ENCODE measurements at places on chromosomes 4 and X.

DNA sequence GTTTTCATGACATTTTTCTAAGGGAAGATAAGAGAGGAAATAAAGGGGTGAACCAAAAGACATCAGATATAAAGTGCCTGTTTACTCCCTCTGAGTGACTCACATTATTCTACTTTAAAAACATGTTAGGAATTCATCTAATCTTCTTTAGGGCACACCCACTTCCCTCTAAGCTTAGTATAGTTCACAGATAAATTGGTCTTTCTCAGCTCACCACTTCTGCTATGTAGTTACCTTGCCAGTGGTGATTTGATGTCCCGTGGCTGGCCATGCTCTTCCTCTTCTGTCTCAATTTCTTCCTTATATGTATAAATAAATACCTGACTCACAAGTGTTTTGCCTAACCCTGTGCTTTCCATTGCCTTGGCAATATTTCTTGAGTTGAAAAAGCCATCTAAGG is 96.8 kb downstream of the PDLIM5 start:
- DNase-seq = no peak

GRCh38 chr4:83013420-83013867 is 2.8 kb upstream of the LIN54 start:
- DNase-seq = no peak

DNA sequence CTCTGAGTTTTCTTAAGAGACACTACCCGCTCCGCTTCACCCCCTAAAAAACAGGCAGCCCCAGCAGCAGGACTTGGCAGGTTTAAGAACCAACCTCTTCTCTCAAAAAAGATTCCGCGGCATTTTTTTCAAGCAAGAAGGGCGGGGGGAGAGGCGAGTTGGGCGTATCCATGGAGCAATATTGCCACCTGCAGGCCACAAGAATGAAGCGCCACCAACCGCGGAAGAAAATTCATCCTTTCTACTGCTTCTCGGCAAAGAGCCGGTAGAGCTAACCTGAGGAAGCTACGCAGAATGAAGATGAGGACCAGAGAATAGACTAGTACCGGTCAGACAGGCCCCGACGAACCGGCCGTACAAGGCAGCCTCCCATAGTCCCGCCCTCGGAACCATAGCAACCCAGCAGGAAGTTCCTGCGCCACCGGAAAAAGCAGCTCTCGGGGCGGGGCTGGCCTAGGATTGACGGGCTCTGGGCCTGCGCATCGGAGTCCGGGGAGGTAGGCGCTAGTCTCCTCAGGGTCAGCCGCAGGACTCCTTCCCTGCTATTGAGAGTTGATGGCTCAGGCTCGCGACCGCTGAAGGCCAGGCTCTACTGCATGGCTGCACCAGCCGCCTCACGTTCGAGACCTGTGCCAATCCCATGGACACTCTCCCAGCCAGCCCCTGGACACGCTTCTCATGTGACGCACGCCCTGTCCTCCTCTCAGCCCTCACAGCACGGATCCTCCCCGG is 76.9 kb downstream of the MAGED4 start:
- peak; percentile 80 for DNase-seq

DNA sequence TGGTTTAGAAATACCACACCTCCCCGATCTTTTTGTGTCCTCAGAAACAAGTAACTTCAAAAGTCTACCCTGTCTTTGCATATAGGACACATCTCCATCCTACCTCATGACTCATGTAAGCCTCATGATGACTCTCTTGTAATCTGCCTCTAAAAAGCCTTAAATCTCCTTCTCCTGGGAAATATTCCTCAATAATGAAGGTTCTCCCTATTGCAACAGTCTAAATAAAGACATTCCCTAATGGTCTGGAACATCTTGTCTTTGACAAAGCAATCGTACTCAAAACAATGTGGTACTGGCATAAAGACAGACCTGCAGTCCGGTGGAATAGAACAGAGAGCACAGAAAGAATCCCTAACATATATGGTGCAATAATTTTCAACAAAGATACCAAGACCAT is 257.7 kb downstream of the OPHN1 start:
- DNase-seq = no peak

- DNase-seq = no peak
Observed at GRCh38 chrX:75273483-75273882, 402 bp upstream of the UPRT start.

- DNase-seq = no peak
Observed at GRCh38 chr4:89006307-89006706, 50.7 kb downstream of the FAM13A start.

All from NCI-H1930 (cell line).